ENCODE measurements at places on chromosomes 16 and 17.

- DNase-seq, result no peak
These were observed 21.0 kb upstream of the FZD2 start for GRCh38 chr17:44536090-44536953.

DNA sequence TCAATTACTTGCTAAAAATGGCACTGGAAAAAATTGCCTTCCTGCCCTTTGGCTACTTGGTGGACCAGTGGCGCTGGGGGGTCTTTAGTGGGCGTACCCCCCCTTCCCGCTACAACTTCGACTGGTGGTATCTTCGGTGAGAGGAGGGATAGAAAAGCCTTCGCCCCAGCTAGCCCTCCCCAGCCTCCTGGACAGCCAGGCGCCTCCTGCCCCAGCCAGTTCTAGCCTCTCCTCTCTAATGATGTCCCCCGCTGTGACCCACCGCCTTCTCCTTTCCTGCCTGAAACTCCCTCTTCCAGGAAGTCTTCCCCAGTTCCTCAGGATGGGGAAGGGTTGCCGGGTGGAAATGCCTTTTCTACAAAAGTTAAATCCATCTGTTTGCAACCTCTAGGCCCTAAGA is 6.2 kb downstream of the ACE start:
- DNase-seq, result no peak

DNA sequence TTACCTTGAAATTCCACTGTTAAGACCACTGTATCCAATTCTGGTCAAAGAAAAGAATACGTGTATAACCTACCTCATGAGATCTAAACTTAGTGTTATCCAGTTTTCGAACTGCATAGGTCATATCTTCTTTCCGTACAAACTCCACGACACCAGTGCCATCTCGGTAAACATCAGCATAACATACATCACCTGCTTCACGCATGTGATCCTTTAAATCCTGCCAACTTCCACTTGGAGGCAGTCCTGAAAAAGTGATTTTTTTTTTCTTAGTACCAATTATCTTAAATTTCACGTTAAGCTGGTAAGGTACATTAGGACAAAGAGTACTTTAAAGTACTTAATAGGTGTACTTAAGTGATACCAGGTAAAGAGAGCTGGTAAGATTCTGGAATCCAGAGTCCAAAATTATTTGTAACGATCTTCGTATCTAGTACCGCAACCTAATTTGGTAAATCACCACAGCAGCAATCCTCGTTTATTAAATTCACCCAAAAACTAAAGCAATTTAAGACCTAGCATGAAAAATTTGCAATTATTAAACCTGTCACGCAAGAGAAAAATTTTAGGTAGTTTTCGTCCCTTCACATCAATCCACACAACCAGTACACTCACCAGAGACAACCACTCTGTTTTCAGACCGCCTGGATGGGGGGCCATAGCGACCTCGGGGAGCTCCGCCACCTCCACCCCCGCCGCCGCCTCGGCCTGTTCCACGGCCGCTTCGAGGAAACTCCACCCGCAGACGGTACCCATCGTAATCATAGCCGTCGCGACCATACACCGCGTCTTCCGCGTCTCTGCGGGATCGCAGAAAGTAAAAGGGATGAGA is 1.1 kb downstream of the SRSF1 start:
- DNase-seq, result no peak

- no peak for DNase-seq
These were observed 16.0 kb downstream of the BAIAP2 start for GRCh38 chr17:81050645-81051625.

GRCh38 chr17:31427684-31428083 is 36.2 kb downstream of the RAB11FIP4 start:
- DNase-seq, result no peak

DNA sequence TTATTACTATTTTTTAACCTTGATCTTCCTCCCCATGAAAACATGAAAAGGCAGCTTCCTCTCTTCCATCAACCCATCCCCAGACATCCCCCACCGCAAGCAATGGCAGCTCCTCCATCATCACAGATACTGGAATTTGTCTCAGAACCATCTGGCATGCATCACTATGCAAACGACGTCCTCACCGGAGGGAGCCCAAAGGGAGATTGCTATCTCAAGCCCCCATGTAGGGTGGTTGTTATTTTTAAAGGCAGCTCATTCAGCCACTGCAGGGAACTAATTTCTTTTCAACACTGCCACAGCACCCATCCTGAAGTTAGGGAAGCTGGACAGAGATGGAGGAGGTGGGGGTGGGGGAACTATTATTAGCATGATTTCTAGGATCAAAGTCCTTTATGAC is 222.5 kb downstream of the FOXL1 start:
- DNase-seq, result no peak

DNA sequence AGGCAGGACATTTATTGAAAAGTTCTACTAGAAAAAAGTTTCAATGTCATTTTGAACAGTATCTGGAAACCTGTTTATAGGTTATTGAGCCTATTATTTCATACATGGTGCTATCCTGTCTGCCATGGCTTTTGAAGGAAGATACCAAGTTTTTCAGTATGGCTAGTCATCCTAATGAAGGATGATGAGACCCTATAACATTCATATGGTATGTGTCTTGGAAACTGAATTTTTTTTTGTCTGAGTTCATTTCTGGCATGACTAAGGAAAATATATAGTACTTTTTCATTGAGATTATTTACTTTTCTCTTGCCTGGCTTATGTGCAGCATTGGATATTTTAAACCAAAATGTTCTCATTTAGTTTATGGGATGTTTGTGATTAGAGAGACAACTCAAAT is 30.2 kb downstream of the CLTC start:
- no peak for DNase-seq

GRCh38 chr17:39404542-39405378 is 3.3 kb upstream of the FBXL20 start:
- DNase-seq, result no peak

DNA sequence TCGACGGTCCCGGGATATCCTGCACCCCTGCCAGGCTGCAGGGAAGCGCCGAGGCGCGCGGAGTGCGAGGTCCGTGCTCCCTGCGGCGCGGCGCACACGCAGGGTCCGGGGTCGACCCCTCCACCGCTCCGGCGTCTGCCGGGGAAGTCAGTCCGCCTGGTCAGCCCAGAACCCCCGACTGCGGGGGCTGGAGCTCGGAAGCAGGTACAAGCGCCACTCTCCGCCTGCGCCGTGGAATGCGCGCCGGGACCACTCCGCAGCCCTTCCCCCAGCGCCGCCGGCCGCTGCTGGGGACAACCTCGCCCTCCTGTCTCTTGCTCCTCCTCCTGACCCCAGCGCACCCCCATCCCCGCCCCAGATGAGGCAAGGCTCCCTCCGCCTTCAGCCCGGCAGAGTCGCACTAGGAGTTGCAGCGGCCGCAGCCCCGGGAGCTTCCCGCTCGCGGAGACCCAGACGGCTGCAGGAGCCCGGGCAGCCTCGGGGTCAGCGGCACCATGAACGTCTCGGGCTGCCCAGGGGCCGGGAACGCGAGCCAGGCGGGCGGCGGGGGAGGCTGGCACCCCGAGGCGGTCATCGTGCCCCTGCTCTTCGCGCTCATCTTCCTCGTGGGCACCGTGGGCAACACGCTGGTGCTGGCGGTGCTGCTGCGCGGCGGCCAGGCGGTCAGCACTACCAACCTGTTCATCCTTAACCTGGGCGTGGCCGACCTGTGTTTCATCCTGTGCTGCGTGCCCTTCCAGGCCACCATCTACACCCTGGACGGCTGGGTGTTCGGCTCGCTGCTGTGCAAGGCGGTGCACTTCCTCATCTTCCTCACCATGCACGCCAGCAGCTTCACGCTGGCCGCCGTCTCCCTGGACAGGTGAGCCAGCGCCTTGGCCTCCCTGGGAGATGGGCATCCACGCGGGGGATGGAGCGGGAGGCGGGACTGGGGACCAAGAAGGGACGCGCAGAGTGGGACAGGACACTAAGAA is at the start of gene GALR2:
Gene GALR2 (plus strand): TSS at position 392 of the 974 bp plus-strand sequence. CDS start 103 bp downstream, at position 495.
- DNase-seq, result no peak

DNA sequence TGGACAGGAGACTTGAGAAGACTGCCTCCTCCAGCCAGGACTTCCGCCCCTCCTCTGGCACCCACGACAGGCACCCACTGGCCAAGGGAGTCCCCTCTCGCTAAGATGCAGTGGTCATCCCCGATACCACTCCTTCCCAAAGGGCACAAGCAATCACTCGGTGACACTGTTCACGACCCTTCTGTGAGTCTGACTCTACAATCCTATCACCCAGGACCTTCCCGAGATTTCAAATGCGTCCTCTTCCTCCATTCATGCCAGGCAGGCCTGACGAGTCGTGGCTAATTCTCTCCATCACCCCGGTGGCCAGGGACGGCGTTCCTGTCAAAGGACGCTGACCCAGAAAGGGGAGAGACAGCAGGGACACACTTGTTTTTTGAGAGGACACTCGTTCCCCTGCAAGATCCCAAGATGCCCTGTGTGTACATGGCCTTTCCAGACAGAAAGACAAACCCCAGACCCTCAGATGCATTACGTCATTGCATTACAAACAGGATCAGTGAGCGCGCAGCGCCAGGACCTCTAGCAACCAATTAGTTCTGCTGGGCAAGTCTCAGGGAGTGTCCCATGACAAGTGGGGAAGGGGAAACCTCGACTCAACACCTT is 12.2 kb downstream of the FBXO31 start:
- no peak for DNase-seq

- DNase-seq, result no peak
These were observed 13.0 kb downstream of the MT1X start for GRCh38 chr16:56695246-56695645.

GRCh38 chr16:11668623-11669379 is 546 bp downstream of the SNN start:
- peak; percentile 25 for DNase-seq

DNA sequence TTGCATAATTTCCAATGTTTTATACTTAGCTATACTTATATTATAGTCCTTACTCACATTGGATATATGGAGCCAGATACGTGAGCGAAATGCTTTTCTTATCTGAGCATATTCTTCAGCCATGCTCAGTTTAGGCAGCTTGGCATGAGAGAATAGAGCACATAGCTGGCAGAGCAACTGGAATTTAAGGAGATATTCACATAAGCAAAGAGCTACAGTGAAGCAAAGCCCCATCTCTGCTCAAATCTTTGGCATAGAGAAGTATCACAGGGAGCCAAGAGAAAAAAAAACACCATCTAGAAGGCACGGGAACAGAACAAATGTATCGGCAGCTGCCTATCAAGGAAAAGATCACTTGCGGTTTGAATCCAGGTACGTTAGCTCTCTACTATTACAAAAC is 734.2 kb upstream of the KIF2B start:
- no peak for DNase-seq

DNA sequence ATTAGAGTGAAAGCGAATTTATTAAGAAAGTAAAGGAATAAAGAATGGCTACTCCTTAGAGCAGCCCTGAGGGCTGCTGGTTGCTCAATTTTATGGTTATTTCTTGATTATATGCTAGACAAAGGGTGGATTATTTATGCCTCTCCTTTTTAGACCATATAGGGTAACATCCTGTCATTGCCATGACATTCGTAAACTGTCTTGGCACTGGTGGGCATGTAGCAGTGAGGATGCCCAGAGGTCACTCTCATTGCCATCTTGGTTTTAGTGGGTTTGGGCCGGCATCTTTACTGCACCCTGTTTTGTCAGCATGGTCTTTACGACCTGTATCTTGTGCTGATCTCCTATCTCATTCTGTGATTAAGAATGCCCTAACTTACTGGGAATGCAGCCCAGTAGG is 58.2 kb downstream of the TANC2 start:
- no peak for DNase-seq

DNA sequence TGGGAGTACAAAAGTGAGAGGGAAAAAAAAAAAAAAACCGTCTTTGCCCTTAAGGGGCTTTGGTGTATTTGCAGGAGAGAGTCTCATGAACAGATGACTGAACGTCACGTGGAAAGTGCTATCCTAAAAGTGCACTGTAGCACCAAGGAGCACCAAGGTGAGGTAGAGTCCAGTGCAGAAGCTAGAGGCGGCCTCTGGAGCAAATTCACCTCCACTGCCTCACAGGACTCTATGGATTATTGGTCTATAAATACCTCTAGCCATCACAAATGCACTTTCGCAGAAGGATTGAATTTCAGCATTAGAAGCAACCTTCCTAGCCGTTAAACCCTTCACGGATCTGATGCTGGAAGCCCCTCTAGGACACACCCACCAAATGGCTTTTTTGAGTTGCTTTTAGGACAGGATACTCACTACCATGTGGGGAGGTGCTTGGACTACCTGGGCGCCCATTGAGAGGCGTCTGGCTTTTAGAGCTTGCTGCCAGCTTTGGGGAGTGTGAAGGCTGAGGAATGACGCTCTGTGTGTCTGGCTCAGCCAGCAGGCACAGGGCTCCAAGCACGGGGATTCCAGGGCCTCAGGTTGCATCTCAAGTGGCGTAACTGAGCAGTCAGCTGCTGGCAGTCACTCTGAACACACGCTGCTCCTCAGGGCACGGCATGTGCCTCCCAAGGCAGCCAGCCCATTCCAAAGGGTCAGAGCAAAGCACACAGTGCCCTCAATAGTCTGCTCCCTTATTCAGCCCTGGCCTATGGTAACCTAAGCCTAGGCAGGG is 52.7 kb downstream of the CDRT4 start:
- no peak for DNase-seq

GRCh38 chr16:89563639-89564392 is 3.3 kb downstream of the RPL13 start:
- no peak for DNase-seq

DNA sequence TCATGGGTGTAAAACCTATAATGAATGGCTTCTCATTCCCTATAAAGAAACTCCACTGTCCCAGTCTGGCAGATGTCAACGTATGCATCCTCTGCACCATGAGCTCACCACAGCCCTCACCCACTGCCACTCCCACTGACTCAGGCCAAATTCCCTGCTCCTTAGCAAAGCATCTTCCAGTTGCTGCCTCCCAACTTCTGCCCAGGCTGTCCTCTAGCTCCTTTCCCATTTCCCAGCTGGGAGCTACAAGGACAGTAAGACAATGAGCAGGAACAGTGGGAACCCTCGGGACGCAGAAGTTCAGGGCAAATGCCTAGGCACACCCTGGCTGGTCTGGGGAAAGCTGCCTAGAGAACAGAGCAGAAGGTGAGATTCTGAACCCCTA is 9.1 kb upstream of the THAP11 start:
- DNase-seq, result no peak

DNA sequence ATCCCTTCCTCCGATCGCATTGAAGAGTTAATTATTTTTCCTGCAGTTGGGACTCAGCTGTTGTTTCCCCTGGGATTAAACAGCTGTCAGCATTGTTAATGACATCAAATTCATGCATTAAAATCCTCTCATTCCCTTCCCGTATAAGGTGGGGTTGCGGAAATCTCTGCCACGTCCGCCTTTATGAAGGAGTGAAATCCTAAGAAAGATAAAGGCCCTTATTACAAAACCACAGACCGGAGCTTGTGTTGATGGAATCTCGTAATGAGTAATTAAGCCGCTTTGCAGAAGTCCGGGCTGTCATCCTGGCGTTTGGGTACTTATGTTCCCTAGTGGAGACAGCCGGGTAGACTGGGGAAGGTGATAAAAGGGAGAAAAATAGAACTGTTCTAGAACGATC is 627.6 kb downstream of the MAF start:
- no peak for DNase-seq

- no peak for DNase-seq
These were observed 11.2 kb upstream of the RFWD3 start for GRCh38 chr16:74677868-74678267.

- peak; percentile 81 for DNase-seq
These were observed 14.9 kb upstream of the CBFB start for GRCh38 chr16:67013823-67014633.
